ENCODE measurements at places on chromosomes 1 and 21.

GRCh38 chr21:16568661-16569060, 838.9 kb downstream of the USP25 start:
- DNase-seq: no peak

DNA sequence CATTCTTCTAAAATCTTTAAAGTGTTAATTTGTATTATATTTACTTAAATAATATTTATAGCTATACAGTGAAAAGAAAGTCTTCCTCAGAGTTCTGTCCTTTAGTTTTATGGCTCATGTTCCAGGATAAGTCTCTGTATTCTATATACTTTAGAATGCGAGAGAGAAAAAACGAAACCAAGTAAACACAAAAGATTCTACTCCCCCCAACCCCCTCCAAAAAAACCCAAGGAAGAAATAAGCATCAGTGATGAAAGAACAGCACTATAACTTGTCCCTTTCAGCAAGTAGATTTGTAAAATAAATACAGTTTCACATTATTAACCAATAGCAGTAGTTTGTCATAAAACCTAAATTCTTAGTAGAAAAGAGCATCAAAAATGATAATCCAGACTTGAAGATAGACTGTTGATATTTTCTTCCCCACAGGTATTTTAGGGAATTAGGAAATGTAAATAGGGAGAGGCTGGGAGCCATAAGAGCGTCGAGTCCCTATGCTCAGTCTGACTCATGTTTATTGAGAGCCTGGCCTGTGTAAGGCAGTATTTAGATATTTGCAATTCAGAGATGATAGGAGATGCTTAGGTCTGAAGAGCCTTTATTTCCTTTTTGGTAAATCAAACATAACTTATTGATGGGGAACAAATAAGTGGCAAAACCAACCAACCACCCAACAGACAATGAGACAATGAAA, 35.5 kb downstream of the CDC14A start:
- DNase-seq: no peak

DNA sequence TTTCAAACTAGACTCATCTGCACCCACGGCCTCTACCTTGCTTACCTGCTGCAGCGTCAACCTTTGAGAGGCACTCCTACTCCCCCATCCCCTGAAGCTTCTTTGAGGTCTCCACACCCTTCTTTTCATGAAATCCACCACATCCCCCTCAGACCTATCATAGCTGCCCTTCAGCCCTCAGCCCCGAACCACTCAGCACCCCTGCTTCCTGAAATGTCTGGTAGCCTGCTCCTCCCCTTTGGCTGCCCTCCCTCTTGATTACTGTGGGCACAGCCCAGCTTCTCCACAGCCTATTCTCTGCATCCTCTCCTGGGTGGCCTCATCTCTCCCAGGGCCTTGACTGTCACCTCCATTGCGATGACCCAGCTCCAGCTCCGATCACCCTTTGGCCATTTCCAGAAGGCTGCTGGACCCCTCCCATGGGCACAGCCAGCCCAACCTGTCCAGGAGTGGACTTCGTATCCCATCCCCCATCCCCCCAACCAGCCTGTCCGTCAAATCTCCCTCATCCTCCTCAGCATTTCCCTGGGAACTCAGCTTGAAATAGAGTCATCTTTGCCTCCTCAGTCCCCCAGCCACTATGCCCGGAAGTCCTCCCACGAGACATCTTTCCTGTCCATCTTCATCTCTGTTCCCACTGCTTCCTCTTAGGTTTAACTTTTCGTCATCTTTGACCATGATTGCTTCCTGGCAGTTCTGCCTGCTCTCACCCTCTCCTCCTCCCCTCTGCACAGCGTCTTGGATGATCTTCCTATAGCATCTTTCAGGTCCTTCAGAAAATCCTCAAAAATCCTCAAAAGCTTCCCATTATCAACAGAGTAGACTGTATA, 6.1 kb upstream of the ADORA1 start:
- no peak for DNase-seq

DNA sequence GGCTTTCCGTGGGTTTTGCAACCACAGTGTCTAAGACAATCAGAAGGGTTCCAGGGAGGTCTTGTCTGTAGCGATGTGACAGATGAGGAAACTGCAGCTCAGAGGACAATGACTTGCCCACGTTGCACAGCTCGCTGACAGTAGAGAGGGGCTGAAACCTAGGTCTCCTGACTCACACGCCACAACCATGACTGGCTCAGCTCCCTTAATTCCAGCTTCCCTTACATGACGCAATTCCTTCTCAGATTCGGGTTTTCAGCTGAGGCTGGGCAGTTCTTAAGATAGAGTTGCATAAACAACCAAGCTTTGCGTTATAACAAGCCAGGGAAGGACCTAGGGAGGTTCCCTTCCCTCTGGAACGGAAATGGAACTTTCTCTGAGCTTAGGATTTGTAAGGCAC, 36.3 kb downstream of the DHCR24 start:
- DNase-seq: no peak

GRCh38 chr21:42508371-42508770, 5.3 kb upstream of the SLC37A1 start:
- DNase-seq: no peak

DNA sequence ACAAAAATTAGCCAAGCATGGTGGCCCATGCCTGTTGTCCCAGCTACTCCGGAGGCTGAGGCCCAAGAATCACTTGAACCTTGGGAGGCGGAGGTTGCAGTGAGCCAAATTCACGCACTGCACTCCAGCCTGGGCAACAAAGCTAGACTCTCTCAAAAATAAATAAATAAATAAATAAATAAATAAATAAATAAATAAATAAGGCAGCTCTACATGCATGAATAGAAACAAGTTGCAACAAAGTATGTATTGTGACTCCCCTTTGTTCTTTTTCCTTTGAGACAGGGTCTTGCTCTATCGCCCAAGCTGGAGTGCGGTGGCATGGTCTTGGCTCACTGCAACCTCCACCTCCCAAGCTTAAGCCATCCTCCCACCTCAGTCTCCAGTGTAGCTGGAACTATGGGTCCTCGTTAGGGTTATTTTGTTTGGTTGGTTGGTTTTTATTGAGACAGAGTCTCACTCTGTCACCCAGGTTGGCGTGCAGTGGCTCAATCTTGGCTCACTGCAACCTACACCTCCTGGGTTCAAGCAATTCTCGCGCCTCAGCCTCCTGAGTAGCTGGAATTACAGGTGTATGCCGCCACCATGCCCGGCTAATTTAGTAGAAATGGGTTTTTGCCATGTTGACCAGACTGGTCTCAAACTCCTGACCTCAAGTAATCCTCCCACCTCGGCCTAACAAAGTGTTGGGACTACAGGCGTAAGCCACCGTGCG, 8.0 kb downstream of the USP48 start:
- DNase-seq: no peak

Data from right renal pelvis (tissue), 4 donors.